Stimulated activated CD8-positive, alpha-beta memory T cell treated with anti-CD3 and anti-CD28 coated beads, Interleukin-4, amount 100 ng/mL, for 4 hours (primary cell): ENCODE measurements at places on chromosomes 5 and 9.

- no peak for DNase-seq
Observed at GRCh38 chr9:109520475-109521132, 22.5 kb upstream of the PTPN3 start.

DNA sequence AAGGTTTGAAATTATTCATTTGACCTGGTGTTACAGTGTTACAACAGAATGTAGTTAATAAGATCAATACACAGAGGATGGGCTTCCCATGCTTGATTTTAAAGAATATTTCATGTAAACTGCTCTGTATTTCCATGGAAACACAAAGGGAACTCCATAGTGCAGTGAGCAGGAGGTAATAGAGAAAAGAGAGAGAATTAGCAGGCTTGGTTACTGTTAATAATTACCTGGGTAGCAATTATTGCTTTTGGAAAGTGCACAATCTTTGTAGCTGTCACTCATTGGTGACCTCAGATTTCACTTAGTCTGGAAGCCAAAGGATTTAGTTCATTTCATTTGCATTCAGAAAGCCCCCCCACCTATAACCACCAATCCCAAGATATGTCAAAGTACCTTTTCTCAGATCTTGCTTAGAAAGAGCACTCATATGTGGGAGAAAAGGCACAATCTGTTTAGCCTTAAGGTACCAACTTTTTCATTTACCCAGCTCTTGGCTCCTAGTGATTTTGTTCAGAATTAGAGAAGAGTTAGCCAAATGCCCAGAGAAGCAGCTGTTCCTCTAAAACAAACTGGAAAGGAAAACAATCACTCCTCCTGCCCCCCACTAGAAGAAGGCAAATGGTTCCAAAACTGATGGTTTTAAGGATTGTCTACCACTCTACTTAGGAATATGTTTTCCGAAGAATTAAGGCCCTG is 234.5 kb upstream of the SLC24A2 start:
- no peak for DNase-seq

GRCh38 chr9:917730-918129 is 58.7 kb upstream of the DMRT3 start:
- DNase-seq = no peak

DNA sequence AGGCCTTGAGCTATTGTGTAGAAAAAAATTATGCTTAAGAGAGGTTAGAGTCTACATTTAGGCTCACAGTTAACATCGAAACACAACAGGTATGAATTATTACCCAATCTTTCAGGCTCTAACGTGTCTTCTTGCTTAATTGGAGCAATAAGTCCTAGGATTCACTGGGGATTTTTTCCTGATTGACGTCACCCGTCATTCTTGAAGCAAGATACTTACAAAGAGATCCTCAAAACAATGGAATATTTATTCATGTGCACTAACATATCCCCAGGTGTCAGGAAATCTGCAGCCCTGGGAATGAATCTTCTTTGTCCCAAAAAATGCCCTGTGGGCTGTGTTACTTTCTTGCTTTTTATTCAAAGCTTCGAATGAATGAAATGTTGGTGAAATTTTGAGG is 413.5 kb downstream of the NFIB start:
- DNase-seq = no peak

- DNase-seq = no peak
Observed at GRCh38 chr9:34869390-34869789, 88.7 kb upstream of the PHF24 start.

- no peak for DNase-seq
Observed at GRCh38 chr9:130866474-130866965, 30.1 kb downstream of the QRFP start.

GRCh38 chr5:147167529-147167928 is 67.3 kb upstream of the STK32A start:
- no peak for DNase-seq

GRCh38 chr5:176636426-176636825 is 6.0 kb downstream of the EIF4E1B start:
- no peak for DNase-seq

GRCh38 chr9:121645853-121646807 is 5.3 kb upstream of the DAB2IP start:
- DNase-seq = no peak

DNA sequence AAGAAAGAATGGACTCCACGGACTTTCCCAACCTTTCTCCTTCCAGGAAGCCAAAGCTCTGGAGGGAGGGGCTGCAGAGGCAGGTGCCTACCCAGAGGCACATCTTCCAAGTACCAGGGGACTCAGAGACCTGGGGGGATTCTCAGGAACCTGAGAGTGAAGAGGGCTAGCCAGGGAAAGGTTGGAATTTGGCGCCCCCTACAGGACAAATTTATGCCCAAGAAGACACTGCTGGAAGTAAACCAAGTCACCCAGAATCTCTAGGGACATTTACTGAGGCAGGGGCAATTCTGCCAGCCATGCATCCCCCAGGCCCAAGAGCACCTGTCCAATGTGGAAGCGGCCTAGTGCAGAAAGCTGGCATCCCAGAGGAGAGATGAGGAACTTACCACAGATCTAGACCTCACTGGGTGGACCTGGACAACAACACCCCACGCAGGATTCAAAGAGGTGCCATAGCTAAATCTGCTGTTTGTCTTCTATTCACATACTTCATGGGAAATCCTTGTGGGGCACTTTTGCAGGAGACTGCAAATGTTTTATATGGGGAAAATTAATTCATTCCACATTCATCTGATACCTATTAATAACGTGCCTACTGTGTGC is 25.9 kb upstream of the IDNK start:
- no peak for DNase-seq

- DNase-seq = no peak
Observed at GRCh38 chr9:16342246-16343020, 528.0 kb downstream of the BNC2 start.

- DNase-seq = no peak
Observed at GRCh38 chr5:1032551-1033027, 24.0 kb downstream of the NKD2 start.

GRCh38 chr5:143601357-143601756 is 197.9 kb upstream of the NR3C1 start:
- no peak for DNase-seq

DNA sequence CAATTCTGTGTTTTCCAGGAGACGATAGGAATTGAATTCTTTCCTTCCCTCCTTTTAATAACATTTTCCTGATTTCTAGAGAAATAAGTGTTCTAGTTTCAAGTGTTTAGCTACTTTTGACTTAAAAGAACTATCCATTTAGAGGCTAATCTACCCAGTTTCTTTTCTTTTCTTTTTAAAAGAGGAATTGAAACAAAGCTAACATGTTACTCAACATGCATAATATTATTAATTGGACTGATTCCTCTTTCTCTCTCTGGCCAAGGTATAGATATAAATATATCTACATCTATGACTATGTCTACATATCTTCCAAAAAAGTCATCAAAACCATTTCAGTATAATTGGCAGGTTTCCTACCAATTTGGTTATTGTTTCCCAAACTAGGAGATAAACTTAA is 309.8 kb downstream of the TRPM3 start:
- no peak for DNase-seq

- no peak for DNase-seq
Observed at GRCh38 chr9:121861501-121862180, 210.2 kb downstream of the DAB2IP start.

- DNase-seq = no peak
Observed at GRCh38 chr5:174844971-174845370, 120.6 kb downstream of the MSX2 start.

DNA sequence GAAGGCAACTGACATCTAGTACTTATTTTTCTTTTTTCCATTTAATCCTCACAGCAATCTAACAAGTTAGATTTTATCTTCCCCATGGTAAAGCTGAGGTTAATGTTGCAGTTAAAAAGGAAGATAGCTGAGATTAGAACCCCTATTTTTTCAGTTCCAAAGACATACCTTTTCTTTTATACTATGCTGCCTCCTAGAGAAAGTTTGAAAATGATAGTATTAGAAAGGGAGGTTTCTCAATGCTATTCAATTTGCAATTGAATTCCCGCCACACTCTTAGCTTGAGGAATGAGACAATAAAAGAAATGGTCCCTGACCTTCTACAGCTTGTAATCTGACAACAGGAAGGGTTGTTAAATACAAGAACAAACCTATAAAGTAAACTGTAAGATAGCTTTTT is 195.9 kb upstream of the TRIM32 start:
- DNase-seq = no peak

DNA sequence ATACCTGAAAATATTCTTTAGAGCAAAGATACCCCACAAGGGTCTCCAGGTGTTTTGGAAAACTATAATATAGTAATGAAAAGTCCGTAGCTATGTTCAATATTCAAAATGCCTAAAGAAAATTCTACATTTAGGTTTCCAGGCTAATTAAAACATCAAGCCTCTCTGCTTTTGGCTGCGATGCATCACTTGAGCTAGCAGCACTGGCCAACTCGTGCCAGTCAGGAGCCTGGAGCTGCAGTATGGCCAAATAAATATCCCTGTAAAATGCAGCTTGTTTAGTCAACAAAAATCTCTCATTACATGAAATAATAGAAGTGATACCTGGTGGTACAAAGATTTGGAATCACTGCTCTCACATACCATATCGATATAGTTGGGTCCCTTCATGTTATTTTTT is 181.1 kb downstream of the ELAVL2 start:
- no peak for DNase-seq

DNA sequence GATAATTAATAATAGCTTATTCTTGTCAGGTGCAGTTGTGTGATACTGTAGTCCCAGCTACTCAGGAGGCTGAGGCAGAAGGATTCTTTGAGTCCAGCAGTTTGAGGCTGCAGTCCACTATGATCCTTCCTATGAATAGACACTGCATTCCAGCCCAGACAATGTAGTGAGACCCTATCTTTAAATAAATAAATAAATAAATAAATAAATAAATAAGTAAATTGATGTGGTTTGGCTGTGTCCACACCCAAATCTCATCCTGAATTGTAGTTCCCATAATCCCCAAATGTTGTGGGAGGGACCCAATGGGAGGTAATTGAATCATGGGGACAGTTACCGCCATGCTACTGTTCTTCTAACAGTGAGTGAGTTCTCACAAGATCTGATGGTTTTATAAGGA is 5.6 kb upstream of the ELL2 start:
- DNase-seq = no peak

DNA sequence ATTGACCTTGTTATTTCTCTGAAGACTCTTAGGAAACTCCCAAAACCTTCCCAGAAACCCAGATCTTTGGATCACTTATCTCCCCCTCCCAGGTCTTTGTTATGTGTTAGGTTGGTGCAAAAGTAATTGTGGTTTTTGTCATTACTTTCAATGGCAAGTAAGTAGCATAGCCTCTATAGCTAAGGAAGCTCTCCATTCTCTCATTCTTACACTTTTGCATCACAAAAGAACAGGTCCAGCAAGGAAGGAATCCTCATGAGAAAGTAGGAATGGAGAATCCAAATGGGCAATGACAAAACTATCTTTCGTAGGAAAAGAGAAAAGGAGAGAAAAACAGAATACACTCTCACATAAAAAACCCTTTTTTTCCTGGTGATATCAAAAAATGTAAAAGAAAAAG is 81.3 kb upstream of the ELAVL2 start:
- no peak for DNase-seq

- DNase-seq = no peak
Observed at GRCh38 chr5:135810188-135810943, 24.1 kb upstream of the SLC25A48 start.

- no peak for DNase-seq
Observed at GRCh38 chr5:180786531-180787398, 15.8 kb downstream of the MGAT1 start.

DNA sequence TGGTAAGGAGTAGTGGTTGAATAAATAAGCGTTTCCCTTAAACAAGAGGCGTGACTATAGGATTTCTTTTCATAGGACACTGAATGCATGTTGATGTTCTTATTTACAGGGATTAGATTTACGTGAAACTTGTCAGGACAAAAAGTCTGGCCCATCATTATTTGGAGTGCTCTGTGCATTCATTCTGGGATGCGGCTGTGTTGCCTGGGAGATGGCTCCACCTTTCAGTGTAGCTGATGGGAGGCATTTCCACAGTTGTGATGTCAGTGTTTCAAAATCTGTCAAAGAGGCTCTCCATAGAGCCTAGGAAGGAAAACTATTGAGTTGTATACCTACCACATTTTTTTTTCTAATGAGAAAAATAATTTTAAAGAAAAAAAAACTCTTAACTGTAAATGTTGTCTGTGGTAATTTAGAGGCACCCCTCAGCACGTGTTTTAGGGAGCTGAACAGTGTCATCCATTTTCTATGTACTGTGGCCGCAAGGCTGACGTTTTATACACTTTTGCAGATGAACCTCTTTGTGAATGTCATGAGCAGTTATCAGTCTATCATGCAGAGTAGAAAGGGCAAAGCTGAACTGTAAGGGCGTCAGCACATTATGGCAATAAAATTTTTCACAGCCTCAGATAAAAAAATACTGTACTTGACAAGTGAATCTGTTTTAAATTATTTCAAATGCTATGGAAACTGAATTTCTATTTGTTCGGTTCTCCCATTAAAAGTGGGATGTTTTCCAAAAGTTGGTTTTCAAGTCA is 202.7 kb downstream of the PBX3 start:
- no peak for DNase-seq

GRCh38 chr5:134600600-134600999 is 32.0 kb downstream of the SAR1B start:
- no peak for DNase-seq

GRCh38 chr9:13215791-13216554 is 63.5 kb downstream of the MPDZ start:
- DNase-seq = no peak

- DNase-seq = no peak
Observed at GRCh38 chr5:143229896-143230675, 173.4 kb downstream of the NR3C1 start.

GRCh38 chr9:128117613-128118471 is 9.7 kb downstream of the PTGES2 start:
- DNase-seq = peak; percentile 84

DNA sequence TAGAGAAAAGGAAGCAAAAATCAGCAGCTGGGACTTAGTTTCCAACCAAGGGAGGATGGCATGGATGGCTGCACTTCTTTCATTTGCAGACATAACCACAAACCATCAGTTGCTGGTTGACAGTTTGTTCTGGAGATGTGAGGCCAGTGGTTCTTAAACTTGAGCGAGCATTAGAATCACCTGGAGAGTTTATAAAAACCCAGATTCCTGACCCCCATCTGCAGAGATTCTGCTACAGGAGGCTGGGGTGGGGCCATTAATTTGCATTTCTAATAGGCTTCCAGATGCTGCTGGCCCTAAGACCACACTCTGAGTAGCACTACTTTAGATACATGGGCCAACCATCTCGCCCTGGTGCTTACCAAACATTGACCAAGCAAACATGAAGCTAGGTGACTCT is 60.8 kb downstream of the MARCHF3 start:
- no peak for DNase-seq

DNA sequence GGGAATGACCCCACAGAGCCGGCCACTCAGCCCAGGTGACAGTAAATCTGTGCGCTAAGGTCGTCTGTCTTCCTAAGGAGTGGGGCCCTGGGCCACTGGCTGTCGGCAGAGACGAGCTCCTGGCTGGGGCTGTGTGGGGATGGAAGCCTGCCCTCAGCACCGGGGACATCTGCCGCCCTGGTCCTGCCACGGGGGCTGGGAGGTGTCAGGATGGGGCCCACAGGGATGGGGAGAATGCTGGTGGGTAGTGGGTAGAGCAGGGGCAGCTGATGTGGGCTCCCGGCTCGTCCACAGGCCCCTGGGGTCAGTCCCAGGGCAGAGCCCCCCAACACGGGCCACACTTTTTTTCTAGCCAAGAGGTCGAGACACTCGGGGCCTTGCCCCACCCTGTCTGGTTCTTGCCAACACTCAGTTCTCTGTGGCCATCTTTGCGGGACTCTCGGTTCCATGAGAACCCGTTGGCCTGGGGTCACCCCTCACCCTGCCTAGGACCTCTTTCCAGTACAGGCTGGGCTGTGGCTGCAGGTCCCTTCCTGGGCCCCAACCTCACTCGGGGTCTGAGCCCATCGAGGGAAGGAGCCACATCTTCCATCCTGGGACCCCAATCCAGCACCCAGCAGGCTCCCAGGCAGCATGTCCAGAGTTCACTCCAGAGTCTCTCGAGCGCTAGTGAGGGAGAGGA is 45.0 kb downstream of the DBH start:
- DNase-seq = no peak
